ENCODE measurements at places on chromosomes 2 and 18.

DNA sequence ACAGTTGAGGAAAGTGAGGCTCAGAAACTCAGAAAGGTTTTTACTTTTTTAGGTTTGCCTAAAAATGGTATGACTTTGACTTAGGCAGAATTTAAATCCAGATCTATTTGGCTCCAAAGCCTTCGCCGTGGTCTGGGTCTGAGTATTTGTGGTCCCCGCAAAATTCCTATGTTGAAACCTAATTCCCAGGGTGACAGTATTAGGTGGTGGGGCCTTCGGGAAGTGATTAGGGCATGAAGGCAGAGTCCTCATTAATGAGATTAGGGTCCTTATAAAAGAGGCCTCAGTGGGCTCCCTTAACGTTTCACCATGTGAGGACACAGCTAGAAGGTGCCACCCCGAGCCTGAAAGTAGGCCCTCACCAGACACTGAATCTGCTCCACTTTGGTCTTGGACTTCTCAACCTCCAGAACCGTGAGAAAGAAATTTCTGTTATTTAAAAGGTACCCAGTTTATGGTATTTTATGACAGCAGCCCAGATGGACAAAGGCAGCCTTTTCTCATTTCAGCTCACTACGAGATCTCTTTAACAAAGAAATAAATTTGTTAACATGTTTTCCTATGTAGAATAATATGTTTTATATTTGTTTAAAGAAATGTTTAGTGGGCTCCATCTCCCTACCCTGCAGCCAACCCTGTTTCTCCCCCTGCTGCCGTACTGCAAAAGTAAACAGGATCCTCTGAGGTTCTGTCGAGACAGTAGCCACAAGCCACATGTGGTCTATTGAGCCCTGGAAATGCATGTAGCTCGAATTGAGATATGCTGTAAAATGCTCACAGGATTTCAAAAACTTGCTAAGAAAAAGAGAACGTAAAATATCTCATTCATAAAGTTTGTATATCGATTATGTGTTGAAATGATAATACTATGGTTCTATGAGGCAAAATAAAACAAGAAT, 80.6 kb downstream of the MOGAT1 start:
- no peak for DNase-seq

GRCh38 chr2:180463608-180464007, 456.5 kb upstream of the CWC22 start:
- DNase-seq, result no peak

- DNase-seq, result no peak
Measured at GRCh38 chr18:24270358-24270936, 127.2 kb downstream of the OSBPL1A start.

DNA sequence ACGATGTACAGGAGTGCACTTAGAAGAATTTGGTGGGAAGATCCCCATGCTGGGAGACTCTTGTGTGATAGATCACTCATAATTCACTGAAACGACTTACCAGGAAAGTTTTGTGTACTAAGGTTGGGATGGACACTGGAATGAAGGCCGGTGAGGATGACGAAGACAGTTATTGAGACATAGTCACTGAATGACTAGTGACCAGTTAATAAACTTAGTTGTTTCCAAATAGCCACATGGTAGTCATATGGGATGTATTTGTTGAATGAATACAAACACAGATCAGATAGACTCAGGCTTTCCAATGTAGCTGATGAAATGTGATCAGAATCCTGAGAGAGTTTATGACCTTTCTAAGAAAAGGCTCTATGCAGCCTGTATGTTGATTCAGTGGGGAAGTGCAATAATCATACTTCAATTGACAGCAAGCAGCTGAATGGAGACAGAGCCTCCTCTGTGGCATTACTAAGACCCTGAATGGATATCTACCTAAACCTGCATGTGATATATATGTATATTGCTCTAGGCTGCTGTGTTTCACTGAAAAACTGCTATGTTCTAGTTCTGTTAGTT, 20.4 kb downstream of the GDF7 start:
- DNase-seq, result no peak

DNA sequence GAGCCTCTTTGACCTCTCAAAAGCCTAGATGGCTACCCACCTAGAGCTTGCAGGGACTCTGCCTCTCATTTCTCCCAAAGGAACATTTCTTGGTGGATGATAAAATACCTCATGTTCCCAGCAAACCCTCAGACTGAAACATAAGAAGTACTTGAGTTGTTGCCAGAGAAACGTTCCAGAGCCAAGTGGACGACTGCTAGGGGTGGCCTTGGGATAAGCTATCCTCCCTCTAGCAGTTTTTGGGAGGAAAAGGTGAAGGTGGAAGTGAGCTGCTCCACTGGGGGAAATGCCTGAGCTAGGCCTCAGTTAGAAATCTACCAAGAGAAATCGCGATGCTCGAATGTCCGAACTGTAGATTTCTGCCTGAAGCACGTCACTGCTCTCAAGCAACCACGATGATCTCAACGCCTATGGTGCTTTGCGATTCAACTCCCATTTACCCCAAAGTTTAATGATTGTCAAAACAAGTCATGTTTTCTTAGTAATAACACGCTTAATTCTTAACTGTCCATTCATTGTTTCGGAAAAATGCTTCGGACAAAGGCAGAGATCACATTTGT, 91.5 kb downstream of the CCBE1 start:
- no peak for DNase-seq

DNA sequence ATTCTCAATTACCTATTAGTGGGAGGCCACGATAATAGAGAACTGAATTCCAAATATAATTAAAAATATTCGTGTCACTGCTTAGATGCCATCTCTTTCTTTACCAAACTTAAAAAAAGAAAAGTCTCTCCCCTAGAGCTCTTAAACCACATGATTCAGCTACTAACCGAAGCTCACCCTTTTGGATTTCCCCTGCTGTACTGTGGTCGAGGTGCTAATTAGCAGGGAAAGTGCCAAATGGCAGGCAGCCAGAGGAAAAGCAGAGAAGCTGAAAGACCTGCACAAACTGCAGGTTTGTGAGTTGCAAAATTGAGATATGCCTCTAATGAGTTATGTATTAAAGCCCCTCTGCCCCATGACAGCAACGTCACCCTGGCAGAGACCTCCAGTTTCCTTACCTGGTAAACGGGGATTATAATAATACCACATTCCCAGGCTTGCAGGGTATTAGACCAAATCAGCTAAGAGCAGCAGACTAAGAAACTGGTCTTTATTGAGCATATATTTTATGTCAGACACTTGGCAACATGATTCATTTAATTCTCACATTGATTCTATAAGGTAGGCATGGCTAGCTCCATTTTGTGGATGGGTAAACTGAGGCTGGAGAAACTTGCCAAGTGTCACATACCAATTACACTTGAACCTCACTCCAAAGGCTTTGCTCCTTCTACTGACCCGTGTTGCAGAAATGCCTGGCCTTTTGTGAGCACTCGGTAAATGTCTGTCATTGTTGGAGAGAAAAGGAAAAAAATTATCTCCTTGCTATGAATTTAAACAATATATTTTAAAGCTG, 259.7 kb downstream of the LPIN1 start:
- DNase-seq, result peak; percentile 74

DNA sequence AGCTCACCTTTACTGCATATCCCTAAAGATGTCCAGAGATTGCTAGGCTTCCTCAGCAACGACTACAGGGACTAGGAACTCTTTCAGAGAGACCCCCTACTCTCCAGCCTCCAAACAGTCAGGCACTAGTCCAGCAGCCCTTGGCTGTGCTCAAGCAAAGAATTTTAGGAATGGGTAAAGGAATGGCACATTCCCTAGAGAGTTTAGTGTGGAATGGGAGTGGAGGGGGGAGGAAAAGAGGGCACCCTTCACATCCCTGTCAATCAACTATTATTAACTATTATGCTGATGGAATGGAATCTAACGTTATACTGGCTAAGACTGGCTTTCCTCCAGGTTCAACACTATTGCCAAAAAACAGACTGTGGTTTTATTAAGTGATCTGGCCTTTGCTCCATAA, 64.8 kb downstream of the IKZF2 start:
- no peak for DNase-seq

DNA sequence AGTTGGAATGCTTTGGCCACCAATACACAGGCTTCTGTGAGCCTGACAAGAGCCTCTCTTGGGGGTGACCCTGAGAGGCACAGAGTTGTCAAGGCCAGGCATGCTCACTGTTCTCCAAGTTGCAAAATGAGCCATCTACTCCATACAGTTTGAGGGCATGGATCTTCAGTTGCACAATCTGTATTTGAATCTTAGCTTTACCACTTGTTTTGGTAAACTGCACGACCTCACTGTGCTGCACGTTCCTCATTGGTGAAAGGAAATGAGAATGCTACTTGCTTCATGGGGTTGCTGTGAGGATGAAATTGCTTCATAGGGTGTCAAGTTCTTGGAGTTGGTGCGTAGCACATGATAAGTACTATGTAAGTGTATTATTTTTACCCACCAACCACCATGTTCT, 12.0 kb upstream of the HAAO start:
- DNase-seq, result no peak

DNA sequence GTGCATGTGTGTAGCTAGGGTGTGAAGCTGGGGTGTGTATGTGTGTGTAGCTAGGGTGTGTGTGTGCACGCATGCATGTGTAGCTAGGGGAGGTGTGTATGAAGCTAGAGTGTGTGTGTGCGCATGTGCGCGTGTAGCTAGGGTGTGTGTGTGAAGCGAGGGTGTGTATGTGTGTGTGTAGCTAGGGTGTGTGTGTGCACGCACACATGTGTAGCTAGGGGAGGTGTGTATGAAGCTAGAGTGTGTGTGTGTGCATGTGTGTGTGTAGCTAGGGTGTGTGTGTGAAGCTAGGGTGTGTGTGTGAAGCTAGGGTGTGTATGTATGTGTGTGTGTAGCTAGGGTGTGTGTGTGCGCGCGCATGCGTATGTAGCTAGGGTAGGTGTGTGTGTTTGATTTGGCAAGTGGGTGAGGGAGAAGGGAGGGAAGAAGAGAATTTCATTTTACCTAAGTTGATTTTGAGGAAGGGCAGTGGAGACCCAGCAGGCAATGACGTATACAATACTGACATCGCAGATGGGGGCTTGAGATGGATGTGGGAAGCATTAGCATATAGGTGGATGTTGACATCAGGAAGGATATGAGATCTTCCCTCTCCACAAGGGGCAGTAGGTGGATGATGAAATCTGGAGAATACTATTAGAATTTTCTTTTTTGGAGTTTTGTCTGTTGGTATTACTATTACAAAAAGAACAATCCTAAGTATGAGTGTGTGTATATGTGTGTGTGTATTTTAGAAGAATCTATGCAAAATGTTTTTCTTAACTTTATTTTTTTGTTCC, 70.7 kb downstream of the PRELID3A start:
- DNase-seq, result no peak

GRCh38 chr2:205511641-205512040, 170.7 kb upstream of the NRP2 start:
- DNase-seq, result no peak

GRCh38 chr2:75896779-75897366, 186.2 kb upstream of the GCFC2 start:
- no peak for DNase-seq

- peak; percentile 54 for DNase-seq
Measured at GRCh38 chr2:101152272-101153076, 1.3 kb upstream of the TBC1D8 start.

GRCh38 chr18:339200-339599, 71.4 kb upstream of the THOC1 start:
- no peak for DNase-seq

DNA sequence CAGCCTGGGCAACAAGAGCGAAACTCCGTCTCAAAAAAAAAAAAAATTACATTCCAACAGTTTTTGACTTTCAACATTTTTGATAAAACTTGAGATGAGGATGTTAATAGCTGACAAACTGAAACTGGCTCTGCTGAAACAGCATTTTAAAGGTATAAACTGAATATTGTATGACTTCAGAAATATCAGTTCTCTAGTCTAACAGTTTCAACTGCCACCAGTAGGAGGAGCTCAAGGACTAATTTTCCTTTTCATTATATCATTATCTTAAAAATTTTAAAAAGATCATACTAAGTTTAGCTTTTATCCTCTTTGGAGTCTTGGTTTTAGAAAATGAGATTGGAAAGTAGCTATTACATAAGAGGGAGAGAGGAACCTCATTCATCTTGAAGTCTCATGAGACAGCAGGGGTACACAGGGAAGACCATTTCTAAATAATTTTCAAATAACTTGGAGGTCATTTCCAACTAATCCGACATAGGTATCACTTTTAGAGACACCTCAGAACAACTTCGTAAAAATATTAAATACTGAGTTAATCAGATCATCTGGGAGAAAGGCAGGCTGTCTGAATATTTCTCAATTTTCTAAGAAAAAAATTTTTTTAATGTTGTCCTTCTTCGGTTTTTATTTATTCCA, 37.6 kb upstream of the MCM6 start:
- DNase-seq, result no peak

- no peak for DNase-seq
Measured at GRCh38 chr2:235665661-235666212, 171.9 kb downstream of the AGAP1 start.

DNA sequence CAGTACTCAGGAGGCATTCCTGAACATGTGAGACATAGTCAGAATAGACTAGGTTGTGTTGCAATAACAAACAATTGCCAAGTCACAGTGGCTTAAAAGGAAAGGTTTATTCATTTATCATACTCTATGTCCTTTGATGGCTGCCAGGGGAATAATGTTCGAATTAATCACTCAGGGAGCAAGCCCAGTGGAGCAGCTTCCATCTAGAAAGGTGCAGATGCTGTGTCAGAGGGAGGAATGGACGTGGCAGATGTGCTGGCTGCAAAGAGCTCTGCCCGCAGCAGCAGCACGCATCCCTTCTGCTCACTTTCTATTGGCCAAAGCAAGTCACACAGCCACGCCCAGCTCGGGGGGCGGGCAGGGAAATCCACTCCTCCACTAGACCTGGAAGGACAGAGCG, 105.9 kb upstream of the AQP4 start:
- no peak for DNase-seq
